ENCODE measurements at places on chromosomes 3 and 15.

- DNase-seq, result peak; percentile 54
Measured at GRCh38 chr3:152574461-152575079, 260.4 kb upstream of the P2RY1 start.

GRCh38 chr3:48437812-48438211, 2.1 kb downstream of the CCDC51 start:
- DNase-seq, result no peak

DNA sequence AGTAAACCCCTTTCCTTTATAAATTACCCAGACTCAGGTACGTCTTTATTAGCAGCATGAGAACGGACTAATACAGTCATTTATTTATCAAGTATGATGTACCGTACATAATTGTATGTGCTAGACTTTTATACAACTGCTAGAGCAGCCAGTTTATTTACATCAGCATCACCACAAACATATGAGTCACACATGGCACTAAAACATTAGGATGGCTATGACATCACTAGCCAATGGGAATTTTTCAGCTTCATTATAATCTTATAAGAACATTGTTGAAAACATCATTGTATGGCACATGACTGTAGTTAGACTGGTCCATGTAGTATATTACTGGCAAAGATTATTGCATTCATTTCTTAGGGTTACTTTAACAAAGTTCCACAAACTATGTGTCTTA, 121.7 kb downstream of the ZMAT3 start:
- DNase-seq, result no peak

- peak; percentile 56 for DNase-seq
Measured at GRCh38 chr3:44554626-44555592, at the start of gene ZKSCAN7. ZKSCAN7 (plus strand) TSS chr3:44555193; CDS start chr3:44557048, 1,855 bp downstream.

DNA sequence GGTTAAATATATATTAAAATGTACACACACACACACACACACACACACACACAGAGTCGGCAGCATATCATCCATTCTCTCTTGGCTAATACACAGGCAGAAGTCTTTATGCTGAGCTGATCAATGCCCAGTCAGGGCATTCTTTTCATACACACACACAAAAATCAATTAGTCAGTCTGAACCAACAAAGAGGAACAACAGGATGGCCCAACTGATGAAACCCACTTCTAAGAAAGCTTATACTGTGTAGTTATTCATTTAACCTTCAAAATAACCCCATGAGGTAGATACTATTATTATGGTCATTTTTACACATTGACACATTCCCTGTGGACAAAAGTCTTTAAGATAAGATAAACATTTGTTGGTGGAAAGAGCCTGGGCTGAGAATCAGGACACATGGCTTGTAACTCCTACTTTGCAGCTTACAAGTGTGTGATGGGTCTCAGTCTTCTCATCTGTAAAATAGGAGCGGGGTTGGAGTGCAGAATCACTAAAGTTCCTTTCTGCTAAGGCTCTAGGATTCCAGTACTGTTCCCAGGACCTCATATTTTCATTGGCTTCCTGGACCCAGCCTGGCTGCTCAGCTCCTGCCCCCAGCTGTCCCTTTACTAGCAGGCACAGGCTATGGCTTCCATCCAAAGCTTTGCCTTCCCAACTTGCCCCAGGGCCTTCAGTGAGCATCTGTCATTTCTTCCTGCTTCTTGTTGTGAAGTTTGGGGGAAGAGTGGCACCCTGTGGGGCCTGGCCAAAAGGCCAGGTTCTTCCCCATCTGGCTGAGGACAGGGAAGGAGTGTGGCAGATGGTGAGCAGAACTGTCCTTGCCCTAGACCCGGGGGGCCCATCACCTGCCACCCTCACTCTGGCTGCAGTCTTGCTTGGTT, 27.2 kb upstream of the GLCE start:
- DNase-seq, result no peak

DNA sequence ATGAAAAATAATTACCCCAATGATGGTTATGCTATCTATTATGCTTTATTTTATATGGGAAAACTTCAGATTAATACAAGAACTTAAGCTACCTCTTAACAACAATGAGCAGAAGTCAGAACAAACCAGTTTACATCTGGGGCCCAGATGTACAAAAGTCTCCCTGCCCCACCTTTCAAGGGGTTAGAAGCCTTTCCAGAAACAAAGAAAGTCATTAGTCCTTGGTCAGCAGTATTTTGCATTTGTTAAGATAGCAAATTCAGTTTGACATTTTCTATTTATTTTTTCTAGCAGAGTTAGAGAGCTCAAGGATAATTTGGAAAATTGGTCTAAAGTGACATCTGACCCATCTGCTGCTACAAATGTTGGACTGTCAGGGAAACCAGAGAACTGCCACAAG, 478.7 kb upstream of the UBE2E2 start:
- no peak for DNase-seq

GRCh38 chr3:88003115-88003755, 55.6 kb downstream of the CGGBP1 start:
- DNase-seq, result peak; percentile 33

GRCh38 chr15:72725446-72725845, 39.4 kb downstream of the BBS4 start:
- no peak for DNase-seq

DNA sequence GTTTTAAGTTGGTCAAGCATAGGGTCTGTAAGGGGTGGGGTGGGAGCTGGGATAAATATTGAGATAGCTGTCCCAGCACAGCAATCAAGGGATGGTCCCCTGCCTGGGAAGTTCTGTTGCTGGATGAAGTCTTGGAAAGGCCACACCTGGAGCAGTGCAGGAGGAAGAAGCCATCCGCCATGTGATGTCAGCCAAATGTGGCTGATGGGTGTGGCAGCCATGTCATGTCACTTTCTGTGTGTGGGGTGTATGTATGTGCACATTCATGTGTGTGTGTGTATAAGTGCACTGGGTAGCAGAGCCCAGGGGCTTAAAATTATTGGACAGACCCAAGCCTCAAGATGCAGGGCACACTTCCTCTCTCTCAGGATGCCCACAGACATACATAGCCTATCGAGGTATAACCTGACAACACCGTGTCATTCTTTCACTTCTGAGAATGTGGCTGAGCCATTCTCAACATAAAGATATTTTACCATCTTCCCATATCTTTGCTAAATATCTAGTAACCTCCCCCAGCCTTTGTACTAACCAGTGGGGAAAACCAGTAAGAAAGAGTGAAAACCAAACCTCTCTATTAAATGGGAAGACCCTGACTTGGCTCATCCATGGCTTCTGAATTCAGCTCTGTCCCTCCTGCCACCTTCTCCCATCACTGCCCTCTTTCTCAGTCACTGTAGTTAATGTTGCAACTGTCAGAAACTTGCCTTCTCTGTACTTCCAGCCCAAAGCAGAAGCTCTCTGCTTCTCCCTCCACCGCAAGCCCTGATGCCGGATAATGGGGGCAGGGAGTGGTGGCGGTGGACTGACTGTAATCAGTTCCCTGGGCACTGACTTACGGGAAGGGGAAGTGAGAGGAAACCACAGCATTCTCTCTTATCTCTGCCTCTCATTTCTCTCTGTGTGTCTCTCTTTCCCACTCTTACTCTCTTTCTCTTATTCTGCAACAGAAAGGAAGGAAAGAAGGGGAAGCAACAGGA, 11.2 kb downstream of the TNFSF10 start:
- peak; percentile 60 for DNase-seq

DNA sequence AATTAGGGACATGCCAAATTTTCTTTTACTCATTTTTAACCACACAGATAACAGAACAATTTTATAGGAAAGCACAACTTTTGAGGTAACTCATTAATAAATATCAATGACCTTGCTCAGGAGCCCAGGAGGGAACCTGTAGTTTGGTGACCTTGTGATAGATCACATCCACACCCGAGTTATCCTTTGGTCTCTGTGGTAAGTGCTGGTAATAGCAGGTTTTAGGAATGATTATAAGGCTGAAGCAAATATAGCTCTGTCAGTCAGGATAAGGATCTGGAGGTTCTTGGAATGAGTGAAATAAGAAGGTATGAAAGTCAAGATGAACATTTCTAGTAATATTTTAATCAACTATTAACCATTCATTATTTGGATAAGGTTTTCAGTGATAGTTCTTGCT, 46.5 kb downstream of the EPHA6 start:
- no peak for DNase-seq

DNA sequence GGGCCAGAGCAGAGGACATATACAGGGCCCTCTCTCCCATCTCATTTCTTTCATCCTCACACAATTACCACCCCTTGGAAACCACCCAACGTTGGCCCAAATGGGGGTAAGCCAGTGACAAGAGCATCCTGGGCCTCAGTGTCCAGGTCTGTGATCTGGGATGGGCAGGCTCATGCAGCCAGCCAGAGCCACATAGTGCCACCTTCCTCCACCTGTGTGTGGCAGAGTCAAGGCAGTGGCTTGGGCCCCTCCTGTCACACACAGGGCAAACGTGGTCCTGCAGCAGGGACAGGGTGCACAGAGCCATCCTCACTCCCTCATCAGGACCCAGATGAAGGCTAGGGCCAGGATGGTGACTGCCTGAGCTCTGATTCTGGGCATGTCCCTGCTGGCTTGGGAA, 2.3 kb upstream of the MYL3 start:
- DNase-seq, result no peak

GRCh38 chr3:178602856-178603255, 66.6 kb downstream of the KCNMB2 start:
- no peak for DNase-seq

- DNase-seq, result no peak
Measured at GRCh38 chr15:44713006-44713966, 2.0 kb downstream of the B2M start.

DNA sequence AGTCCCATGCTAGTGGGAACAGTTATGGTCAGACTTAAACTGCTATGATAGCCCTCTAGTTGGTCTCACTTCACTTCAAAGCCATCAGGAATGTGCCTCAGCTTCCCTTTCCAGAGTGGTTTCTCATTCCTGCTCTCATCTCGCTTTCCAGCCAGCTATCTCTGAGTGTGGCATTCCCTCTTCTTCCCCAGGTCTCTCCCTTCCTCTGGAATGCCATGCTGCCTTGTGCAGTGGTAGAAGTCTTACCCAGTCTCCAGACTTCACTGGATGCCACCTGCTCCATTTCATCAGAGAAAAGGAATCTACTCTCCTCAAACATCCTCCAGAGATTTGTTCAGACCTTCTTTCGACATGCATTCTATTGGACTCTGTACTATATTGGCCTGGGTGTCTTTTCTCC, 83.0 kb downstream of the AGBL1 start:
- no peak for DNase-seq

DNA sequence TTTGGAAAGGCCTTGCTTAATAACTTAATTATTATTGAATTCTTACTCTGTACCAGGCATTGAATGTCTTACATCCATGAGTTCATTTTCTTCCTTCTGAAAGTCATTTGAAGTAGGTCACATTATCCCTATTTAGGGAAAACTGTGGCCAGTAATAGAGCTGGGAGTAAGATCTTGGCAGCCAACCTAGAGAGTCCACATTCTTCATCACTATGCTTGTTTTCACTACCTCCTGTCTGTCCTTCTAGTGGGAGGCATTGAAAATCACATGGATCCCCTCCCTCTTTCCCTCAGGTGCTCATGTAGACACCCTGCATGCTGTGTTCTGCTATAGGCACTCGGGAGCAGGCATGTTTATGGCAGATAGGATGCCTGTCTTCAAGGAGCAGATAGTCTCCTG, 154.9 kb downstream of the EBLN2 start:
- no peak for DNase-seq

GRCh38 chr3:171282041-171282440, 178.2 kb downstream of the TNIK start:
- peak; percentile 25 for DNase-seq

- DNase-seq, result no peak
Measured at GRCh38 chr15:70206668-70207067, 109.0 kb upstream of the TLE3 start.

DNA sequence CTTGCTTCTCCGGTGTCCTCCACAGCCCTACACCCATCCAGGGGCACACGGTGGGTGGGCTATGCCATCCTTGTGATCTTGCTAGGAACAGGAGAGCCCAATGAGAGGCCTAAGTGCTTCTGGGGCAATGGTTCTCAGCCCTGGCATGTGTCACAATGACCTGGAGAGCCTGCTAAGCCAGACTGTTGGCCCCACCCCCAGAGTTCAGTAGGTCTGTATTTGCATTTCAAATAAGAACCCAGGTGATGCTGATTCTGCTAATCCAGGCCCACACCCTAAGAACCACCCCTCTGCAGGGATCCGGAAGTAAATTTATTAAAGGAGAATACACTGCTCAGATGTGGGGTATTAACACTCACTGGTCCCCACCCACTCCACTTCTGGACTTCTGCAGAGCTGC, 57.9 kb downstream of the RORA start:
- no peak for DNase-seq

DNA sequence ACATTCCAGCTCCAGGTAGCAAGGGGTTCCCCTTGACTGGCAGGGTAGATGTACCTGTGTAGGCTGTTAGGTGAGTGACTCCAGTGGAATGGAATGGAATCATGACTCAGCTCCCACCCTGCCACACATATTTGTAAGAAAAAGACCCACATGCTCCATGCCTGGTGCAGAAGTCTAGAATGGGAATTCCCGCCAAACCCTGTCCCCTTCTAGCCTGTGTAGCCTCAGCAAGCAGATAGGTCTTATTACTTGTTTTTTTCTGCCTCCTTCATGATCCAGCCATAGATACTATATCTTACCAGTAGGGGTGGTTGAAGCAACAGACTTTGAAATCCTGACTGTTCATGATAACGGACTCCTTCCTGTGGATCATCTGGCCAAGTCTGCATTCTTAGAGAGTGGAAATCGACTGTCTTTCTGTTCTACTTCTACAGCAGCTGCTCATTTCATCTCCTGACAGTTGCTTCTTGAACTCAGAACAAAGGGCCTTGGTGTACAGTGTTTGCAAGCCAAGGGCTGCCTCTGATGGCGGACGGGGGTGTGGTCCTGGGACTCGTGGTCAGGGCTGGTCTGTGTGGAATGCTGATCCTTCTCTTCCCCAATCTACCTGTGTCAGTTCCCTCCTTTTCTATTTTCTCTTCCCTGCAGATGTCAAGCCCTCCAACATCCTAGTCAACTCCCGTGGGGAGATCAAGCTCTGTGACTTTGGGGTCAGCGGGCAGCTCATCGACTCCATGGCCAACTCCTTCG, 16.3 kb downstream of the SNAPC5 start:
- DNase-seq, result peak; percentile 11

DNA sequence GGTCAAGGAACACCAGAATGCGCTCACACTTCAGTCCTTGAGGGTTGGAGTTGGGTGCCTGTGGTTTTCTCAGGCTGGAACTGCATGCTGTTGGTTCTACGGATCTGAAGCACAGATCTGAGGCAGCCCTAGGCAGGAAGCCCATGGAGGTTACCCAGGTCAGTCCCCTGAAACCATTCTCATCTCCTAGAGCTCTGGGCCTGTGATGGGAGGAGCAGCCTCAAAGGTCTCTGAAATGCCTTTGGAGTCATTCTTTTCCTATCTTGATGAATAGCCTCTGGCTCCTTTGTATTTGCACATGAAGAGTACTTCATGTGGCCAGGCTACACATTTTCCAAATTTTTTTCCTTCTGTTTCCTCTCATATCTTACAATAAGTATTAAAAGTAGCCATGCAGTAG, 179.3 kb upstream of the UBE2E1 start:
- DNase-seq, result no peak

- DNase-seq, result no peak
Measured at GRCh38 chr15:61364871-61365270, 135.8 kb upstream of the RORA start.

GRCh38 chr15:67776600-67776999, 48.7 kb upstream of the SKOR1 start:
- no peak for DNase-seq

All from body of pancreas (tissue), 4 donors.